HS-27A (cell line): ENCODE measurements at places on chromosomes 7 and 10.

DNA sequence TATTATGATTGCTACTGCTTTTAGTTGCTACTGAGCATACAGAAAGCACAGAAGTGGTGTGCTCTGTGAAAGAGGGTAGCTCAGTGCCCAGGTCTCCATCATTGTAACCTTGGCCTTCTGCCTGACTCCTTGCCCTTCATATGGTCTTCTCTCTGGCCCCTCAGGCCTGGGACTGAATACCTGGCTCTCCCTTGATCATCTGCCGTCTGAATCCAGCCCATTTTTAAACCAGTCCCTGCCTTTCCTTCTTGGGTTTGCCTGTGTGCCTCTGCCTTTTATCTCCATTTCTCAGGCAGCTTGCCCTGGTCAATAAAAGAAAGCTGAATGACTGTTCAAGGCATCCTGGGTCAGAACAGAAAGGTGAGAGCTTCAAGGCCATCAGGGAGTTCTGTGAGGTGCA lies 109.1 kb upstream of the ZNF438 start:
- no peak for DNase-seq

DNA sequence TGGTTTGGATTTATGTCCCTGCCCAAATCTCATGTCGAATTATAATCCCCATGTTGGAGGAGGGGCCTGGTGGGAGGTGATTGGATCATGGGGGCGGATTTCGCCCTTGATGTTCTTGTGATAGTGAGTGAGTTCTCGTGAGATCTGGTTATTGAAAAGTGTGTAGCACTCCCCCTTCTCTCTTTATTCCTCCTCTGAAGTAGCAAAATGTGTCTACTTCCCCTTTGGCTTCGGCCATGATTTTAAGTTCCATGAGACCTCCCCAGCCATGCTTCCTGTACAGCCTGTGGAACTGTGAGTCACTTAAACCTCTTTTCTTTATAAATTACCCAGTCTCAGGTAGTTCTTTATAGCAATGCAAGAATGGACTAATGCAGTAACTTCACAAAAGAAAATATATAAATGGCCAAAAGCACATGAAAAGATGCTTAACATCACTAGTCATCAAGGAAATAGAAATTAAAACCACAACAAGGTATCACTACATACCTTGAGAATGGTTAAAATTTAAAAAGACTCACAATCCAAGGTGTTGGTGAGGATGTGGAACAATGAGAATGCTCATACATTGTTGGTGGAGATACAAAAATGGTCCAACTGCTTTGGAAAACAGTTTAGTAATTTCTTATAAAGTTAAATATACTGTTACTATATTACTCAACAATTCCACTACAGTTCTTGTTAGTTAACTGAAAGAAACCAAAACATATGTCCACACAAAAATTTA lies 218.7 kb downstream of the SNX10 start:
- no peak for DNase-seq

- no peak for DNase-seq
These were observed 3.4 kb downstream of the KCNIP2 start for GRCh38 chr10:101840102-101840684.

GRCh38 chr10:91887272-91888076 lies 21.8 kb downstream of the FGFBP3 start:
- DNase-seq, result no peak

- DNase-seq, result no peak
These were observed 206.5 kb downstream of the SORCS1 start for GRCh38 chr10:106957823-106958588.

GRCh38 chr7:132897093-132897687 lies 184.7 kb downstream of the CHCHD3 start:
- no peak for DNase-seq

DNA sequence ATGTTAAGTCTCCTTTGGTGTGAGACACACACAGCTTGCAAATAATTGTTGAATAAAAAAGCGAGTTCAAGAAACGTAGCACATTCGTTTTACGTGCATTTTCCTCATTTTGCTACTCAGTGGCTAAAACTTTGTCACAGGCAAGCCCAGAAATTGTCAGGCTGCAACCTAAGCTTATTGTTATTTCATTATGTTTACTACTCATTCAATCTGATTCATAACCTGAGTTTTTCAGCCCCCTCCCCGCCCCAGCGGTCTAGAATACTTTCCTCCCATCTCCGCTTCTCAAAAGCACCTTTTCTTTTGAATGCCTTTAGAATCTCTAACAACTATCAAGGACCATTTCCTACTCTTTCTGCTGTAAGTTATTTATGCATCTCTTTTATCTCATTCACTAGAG lies 1.1 kb downstream of the FAM133B start:
- DNase-seq, result no peak

DNA sequence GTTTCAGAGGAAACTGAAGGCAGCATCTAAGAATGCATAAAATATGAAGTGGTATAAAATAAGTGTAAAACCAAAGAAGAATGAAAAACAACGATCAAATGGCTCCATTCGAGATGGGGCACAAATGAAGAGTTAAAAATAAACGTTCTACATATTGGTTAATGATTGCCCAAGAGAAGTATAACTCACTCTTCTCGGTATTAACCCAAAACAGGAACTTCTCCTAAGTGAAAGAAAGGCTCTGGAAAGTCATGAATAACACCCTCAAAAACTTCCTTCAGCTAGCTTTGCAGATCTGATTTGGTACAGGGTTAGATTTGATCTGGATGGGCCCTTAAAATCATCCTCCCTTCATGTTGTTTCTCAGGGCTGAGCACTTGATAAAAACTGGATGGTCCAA lies 94.3 kb upstream of the ADO start:
- no peak for DNase-seq

- DNase-seq, result no peak
These were observed 119.8 kb downstream of the CACNA2D1 start for GRCh38 chr7:82323806-82324205.
